ENCODE measurements at places on chromosomes 2 and 18. TPM values are rescaled to one million over a fixed set of nuclear protein-coding genes. Genes with fewer than 3 reads are reported as not detected.
A peak's percentile ranks its signal among the peaks of the same experiment; 100 is the strongest.

- H3K27me3 ChIP-seq, result no peaks in the 10 kb centered on the region
- no peaks in the 10 kb centered on the region for H3K36me3 ChIP-seq
- no peak overlapping the region for H3K27ac ChIP-seq
- H3K4me3 ChIP-seq, result no peak overlapping the region
Measured at GRCh38 chr2:180075870-180076269, 68.8 kb upstream of the CWC22 start.

- no peak within 1 kb of the TSS for H3K27ac ChIP-seq
- no peaks in the 10 kb centered on the region for H3K36me3 ChIP-seq
- peaks cover 8% of the 10 kb centered on the region for H3K4me1 ChIP-seq
- peak within 1 kb of the TSS; percentile 64 for H3K4me3 ChIP-seq
- DNase-seq, result peak; percentile 75
Measured at GRCh38 chr2:149330127-149331022, at the start of gene LYPD6. Gene LYPD6, plus strand, starts transcription at chr2:149330587. Its CDS starts 107,122 bp downstream, at chr2:149437709.

DNA sequence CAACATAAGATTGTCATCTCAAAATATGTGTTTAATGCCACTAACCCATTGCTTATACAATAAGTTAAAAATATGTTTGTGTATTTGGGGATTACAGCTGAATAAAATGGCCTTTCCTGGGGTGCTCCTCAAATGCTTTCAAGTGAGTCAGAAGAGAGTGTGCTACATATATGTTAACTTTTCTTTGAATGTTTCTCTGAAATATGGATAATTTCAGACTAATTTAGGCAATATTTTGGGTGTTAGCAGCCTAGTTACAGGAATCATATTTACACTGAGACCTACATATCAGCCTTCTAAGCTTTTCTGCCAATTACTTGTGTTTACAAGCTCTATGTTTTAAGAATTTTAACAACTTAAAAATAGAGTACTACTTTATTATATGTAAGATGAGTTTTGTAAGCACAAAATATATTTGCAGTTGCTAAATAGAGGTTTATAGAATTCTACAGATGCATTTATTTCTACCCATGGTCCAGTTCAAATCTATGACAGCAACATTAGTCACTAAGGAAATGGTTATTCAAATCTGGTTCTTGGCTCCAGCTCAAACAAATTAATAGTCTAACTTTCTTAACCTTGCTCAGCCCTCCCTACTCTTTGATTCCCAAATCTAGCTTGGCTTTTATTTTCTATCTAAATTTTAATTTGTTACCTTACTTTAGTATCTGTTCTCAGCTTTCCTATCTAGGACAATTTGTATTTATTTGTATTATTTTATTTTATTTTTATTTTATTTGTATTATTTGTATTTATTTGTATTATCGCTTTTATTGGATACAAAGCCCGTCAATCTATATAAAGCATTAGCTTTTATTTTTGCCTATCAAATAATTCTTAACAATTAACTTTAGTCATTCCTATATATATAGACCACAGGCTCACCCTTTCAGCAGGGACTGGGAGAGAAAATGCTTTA, 48.9 kb downstream of the FSIP2 start:
- H3K4me1 ChIP-seq, result no peaks in the 10 kb centered on the region
- no peak for DNase-seq
- H3K27me3 ChIP-seq, result no peaks in the 10 kb centered on the region
- no peak overlapping the region for H3K4me3 ChIP-seq
- no peak overlapping the region for H3K27ac ChIP-seq

DNA sequence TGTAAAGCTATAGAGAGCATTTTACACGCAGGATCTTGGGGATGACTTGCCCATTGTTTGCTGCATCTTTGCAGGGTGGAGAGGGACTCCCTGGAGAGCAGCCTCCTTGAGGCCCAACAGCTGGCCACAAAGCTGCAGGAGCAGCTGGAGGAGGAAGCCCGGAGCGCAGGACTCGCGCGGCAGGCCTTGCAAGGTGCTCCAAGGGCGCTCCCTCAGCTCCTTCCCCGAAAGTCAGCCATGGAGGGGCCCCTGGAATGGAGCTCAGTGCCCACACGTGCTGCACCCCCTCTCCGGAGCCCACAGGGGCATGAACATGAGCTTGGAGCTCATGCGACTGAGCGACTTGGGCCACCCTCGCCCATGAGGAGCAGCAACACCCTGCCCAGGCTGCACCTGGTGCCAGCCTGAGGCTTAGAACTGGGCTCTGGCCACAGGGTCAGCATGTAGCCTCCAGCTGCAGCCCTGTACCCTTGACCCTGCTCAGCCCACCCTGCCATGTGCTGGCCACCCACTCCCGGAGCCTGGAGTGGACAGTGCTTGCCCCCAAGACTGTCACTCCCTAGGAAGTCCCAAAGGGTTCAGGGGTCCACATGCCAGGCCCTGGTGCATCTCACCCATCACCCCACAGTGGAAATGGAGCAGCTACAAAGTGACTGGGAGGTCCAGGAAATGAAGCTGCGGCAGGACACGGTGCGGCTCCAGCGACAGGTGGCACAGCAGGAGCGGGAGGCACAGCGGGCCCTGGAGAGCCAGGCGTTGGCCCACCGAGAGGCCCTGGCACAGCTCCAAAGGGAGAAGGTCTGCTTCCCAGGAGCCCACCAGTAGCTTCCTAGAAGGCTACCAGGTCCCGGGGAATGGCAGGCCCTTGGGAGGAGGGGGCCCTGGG, 43.0 kb downstream of the CROCC2 start:
- DNase-seq, result no peak
- H3K4me3 ChIP-seq, result no peak overlapping the region
- no peaks in the 10 kb centered on the region for H3K27me3 ChIP-seq
- peaks cover 9% of the 10 kb centered on the region for H3K4me1 ChIP-seq

ANKRD30B gene
- 0.40 TPM for total RNA-seq

SIX3 gene
- not detected for total RNA-seq

GRCh38 chr18:50507120-50507590, 52.7 kb upstream of the MAPK4 start:
- peaks cover 6% of the 10 kb centered on the region for H3K4me1 ChIP-seq
- H3K4me3 ChIP-seq, result no peak overlapping the region
- no peak overlapping the region for H3K27ac ChIP-seq
- peak; percentile 74 for DNase-seq

GRCh38 chr2:187459256-187459655, 11.2 kb upstream of the CALCRL start:
- no peaks in the 10 kb centered on the region for H3K4me1 ChIP-seq
- no peaks in the 10 kb centered on the region for H3K27me3 ChIP-seq
- no peak overlapping the region for H3K4me3 ChIP-seq
- H3K27ac ChIP-seq, result no peak overlapping the region

DNA sequence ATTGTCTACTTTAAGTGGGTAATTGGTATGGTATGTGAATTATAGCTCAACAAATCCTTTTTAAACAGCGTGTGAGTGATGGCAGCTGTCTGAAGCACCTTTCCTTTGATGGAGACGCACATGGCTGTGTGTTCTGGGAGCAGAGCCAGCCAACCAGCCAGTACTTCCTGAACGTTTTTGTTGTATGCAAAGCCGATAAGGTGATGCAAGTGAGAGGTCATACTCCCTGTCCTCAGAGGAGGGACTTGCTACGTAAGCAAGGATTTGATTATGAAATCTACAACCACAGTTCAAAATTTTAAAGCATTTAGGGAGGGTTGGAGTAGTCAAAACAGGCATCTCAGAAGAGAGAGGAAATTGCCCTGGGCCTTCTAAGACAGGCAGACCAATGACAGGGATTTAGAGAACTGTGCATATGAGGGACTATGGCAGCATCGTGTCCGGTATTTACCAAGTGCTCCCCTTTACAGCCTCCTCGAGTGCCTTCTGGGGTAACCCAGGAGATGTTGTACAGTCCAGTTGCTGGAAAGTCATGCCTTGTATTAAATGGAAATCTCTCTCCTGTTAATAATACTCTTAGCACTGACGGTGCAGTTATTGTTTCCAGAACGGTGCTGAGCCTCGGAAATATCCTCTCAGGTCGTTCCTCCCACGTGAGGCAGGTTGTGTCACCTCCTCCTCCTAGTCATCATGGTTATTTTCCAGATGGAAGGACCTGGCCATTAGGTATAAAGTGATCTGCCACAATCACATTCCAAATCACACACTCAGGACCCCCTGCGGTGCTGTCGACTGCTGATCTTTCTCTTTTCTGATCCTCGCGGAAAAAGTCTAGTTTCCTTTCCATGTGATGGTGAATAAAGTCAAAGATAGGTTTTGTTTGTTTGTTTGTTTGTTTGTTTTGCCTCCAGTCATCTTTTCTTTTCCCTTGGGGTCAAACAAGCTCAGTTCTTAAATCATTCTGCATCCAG, 28.4 kb downstream of the ARHGEF4 start:
- no peak overlapping the region for H3K27ac ChIP-seq
- peak; percentile 52 for DNase-seq
- no peaks in the 10 kb centered on the region for H3K27me3 ChIP-seq
- H3K36me3 ChIP-seq, result no peaks in the 10 kb centered on the region

DNA sequence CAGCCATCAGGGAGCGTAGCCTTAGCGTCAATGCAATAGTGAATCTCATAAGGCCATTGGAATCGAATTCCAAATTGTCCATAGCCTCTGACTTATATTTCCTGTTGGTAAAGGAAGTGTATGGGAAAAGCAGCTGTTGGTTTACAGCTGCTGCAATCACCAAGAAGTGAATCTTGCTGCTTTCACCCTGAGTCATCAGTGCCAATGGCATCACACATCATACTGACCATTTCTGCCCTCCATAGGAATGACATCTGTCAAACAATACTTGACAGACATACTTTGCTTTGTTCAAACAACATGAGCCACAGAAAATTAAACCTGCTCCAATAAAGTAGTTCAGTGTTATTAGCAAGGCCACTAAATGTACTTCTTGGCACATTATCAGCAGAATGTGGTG, 111.2 kb upstream of the KLHL29 start:
- DNase-seq, result no peak
- no peaks in the 10 kb centered on the region for H3K36me3 ChIP-seq
- H3K4me3 ChIP-seq, result no peak overlapping the region
- H3K27me3 ChIP-seq, result no peaks in the 10 kb centered on the region
- H3K4me1 ChIP-seq, result no peaks in the 10 kb centered on the region

DNA sequence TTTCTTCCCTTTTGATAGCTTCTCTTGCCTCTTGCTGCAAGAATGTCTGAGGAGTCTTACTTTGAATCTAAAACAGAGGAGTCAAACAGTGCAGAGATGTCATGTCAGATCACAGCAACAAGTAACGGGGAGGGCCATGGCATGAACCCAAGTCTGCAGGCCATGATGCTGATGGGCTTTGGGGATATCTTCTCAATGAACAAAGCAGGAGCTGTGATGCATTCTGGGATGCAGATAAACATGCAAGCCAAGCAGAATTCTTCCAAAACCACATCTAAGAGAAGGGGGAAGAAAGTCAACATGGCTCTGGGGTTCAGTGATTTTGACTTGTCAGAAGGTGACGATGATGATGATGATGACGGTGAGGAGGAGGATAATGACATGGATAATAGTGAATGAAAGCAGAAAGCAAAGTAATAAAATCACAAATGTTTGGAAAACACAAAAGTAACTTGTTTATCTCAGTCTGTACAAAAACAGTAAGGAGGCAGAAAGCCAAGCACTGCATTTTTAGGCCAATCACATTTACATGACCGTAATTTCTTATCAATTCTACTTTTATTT, 133.5 kb upstream of the CDCA7 start:
- H3K27me3 ChIP-seq, result no peaks in the 10 kb centered on the region
- no peaks in the 10 kb centered on the region for H3K36me3 ChIP-seq
- H3K4me1 ChIP-seq, result peaks cover 7% of the 10 kb centered on the region
- no peak overlapping the region for H3K4me3 ChIP-seq

Data from thyroid gland (tissue), 4 donors.